Activated CD8-positive, alpha-beta memory T cell treated with anti-CD3 and anti-CD28 coated beads for 1 hour (primary cell): ENCODE measurements at places on chromosomes 16 and 17.

GRCh38 chr17:7133424-7133823 is 18.8 kb upstream of the ASGR2 start:
- no peak for DNase-seq

DNA sequence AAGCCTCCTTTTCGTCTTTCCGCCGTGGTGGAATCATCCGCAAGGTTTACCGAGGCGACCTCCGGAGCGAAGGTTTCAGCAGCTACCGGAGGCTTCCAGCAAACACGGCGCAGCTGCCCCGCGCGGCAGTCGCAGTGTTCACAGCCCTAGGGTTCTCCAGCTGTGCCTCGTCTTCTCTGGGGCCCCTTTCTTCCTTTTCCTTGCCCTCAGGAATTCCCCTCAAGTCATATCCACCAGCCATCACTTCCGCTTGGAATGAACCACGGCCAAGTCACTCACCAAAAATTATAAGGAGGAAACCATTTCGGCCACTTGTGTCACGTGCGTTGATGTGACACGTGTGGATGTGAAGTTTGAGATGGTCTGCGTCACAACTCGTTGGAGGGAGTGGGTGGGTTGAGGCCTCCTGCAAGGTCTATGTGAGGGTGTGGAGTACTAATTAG is 636 bp upstream of the ERN1 start:
- no peak for DNase-seq

GRCh38 chr16:61829631-61830030 is 206.6 kb downstream of the CDH8 start:
- no peak for DNase-seq

DNA sequence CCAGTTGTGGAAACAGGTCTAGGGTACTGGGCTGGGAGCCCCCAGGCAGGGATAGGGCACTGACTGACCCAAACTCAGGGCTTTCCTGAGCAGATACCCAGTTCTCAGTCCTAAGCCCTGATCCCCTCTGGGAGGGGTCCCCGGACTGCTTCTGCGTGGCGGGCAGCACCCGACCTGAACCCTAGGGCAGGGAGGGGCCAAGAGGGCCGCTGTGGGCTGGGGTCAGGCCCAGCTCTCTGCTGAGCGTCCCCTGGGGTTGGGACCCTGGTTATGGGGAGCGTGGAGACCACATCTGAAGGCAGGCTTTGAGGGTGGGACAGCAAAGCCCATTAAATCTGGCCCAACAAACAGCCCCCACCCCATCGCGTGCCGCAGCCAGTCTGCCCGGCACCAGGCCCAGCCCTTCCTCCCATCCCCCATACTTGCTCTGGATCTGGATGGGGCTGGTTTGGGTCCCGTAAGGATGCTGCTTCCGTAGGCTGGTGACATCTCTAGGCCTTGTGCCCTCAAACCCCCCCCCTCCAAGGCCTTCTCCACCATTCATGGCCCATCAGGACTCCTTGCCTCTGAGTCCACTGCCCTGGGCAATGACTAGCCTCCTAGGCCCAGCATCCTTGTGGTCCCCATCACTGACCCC is 691 bp upstream of the FAM83G start:
- DNase-seq = no peak

DNA sequence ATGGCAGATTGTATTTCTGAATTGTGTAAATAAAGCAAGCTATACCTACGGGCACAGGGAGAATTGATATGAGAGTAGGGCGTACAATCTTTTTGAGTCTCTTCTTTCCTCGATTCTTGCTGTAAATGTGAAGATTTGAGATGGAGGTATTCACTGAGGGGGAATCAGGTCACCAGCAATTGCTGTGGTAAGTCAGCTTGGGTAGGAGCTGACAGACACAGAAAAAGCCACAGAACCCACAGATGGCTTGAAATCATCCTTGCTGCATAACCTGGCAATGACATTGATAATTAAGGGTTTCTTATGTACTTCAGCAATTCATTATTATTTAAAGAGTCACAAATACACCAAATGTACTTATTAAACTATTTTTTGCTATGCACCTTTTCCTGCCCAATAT is 164.2 kb downstream of the CNTNAP4 start:
- DNase-seq = no peak

- no peak for DNase-seq
These were observed 3.6 kb downstream of the ZACN start for GRCh38 chr17:76082326-76083251.

GRCh38 chr16:3035972-3036725 is 595 bp downstream of the BICDL2 start:
- DNase-seq = no peak
